Foreskin fibroblast (primary cell): ENCODE measurements at places on chromosomes 11 and 22.

DNA sequence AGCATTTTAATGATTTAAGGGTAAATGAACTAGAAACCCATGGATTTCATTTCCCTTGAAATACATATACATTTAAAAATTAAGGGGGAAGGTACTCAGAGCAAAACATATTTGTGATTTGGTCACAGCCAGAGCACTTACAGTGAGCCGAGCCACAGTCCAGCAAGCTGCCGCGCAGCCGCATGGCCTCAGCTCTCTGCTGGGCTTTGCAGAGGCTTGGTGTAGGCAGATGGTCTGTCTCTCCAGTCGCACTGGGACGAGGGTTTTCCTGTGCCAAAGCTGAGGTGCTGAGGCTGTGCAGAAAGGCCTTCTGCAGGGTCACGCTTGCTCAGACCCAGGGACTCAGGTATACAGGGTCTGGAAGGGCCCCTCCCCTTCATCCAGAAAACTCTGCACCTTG, 367.3 kb downstream of the OPCML start:
- DNase-seq, result no peak

- no peak for DNase-seq
Observed at GRCh38 chr11:4699697-4700435, 2.2 kb upstream of the OR51E2 start.

DNA sequence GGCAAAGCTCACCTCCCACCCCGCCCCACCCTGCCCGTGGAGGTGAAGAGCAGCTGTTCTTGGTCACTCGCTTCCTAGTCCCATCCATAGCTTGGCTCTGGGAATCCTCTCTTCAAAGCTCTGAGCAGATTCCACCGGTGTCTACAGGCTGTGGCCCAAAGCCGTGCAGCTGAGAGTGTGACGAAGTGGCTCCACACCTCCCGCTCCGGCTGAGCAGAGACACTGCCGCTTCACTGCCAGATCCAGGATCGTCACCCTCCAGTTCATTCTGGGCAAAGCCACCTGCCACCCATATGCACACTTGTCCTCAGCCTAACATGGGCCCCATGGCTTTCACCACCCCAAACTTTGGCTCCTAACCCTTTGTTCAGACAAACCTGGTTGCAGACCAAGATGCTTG, 532.9 kb upstream of the B3GAT1 start:
- no peak for DNase-seq

DNA sequence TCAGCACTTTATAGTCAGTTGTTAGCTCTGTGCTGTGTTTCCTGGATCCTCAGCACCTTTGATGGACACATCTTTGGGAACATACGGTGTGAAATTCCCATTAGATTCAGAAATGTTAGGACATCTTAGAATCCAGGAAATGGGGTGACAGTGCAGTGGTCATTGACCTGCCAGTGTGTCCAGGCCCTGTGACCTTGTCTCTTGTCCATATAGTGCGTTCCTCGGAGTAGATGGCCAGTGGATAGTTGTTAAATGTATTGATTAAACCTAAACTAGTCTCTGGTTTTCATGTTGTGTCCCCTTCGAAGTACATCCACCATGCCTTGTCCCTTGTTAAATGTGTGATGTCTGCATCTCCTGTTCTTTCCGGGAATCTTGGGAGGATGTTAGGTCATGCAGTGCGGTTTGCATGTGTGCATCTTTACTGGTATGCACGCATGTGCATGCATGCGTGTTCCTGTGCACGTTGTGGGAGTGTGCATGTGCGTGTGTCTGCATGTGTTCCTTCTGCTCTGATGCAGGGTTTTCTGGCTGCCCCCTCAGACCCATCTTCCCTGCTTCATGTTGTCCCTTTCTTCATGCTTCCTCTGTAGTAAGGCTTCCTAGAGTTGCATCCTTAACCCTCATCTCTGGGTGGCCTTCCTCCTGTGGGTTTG, 4.0 kb downstream of the DGCR8 start:
- no peak for DNase-seq

GRCh38 chr11:65556470-65557279, 1.5 kb downstream of the LTBP3 start:
- DNase-seq, result peak; percentile 56

GRCh38 chr11:127223026-127223425, 222.5 kb upstream of the KIRREL3 start:
- no peak for DNase-seq

- no peak for DNase-seq
Observed at GRCh38 chr22:43566561-43567332, 154.9 kb downstream of the MPPED1 start.

DNA sequence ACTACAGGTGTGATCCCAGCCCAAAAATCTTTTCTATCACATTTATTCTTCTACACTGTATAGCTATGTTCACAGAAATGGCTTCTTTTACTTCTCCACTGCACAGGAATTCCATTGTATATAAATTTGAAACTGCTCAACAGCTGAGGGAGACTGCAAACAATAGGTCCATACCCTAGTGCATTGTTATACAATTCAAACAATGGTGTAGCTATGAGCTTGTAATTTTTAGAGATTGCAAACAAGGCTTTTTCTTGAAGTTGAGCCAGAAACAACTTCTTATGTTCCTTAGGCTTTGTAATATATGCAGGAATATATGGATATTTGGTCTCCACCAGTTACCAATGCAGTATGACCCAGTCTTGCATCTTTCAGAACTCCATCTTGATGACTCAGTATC, 19.5 kb upstream of the SIK3 start:
- DNase-seq, result no peak

DNA sequence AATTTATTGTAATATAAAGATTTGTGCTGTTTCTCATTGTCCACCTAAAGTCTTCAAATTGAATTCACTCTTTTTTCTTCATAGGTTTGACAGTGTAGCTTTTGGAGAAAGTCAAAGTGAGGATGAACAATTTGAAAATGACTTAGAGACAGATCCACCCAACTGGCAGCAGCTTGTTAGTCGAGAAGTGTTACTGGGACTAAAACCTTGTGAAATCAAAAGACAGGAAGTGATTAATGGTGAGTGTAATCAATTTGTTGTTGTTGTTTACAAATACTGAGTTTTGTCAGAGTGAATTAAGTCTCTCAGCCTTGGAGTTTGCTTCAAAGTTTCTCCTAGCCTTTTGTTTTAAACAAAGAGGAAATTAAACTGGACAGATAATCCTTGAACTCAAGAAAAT, 53.6 kb upstream of the GRIK4 start:
- DNase-seq, result no peak

- DNase-seq, result no peak
Observed at GRCh38 chr11:18230859-18231258, 5.7 kb downstream of the SAA4 start.
